Sigmoid colon (tissue), 7 donors: ENCODE measurements at places on chromosomes 16 and 17. TPM values are rescaled to one million over a fixed set of nuclear protein-coding genes. Genes with fewer than 3 reads are reported as not detected.
A peak's percentile ranks its signal among the peaks of the same experiment; 100 is the strongest.

GRCh38 chr17:63181856-63182255 lies 215.8 kb downstream of the TANC2 start:
- no peak for DNase-seq

- DNase-seq: no peak
These were observed 374.6 kb upstream of the ASIC2 start for GRCh38 chr17:33667671-33668070.

DNA sequence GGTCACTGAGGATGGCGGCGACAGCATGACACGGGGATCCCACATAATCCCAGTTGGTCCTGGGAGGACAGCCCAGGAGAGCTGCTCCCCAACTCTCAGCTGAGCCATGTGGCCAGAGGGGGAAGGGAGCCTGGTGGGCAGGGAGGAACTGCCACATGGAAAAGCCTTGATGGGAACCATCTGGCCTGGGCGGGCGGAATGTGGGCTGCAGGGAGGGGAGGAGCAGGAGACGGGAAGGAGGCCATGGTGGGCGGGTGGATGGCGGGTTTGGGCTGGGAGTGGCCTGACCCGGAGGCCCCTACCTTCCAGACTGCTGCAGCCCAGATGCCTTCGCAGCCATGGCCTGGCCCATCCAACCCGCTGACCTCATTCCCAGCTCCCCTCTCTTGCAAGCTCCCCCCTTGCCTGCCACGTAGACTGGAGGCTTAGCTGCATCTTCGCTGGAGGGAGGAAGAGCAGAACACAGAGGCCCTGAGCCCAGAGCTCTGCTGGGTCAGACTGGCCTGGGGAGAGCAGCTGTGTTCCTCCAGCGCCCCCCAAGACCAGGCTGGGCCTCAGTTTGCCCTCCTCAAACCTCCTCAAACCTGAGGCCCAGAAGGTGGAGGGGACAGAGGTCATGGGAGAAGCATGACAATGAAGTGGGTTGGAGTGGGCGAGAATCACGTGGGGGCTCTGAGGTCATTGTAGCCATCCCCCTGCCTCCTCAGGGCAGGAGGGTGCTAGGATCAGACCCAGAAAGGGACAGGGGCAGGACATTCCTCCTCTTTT lies 8.2 kb upstream of the COL1A1 start:
- peak; percentile 99 for DNase-seq

DNA sequence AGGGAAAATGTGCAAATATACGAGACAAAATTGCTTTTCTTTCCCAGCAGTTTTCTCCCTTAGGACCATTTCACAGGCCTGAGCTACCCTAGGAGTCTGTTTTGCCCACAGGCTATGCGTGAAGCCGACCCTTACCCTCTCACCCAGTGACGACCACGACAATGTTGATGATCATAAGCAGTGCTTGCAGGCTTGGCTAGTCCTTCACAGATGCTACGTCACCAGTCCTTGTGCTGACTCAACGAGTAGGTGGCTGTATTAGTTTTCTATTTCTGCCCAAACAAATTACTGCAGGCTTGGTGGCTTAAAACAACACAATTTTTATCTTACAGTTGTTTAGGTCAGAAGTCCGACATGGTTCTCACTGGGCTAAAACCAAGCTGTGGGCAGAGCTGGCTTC lies 574.6 kb upstream of the HSBP1 start:
- DNase-seq: no peak

- DNase-seq: no peak
These were observed 278.0 kb upstream of the SALL1 start for GRCh38 chr16:51429041-51429440.

DNA sequence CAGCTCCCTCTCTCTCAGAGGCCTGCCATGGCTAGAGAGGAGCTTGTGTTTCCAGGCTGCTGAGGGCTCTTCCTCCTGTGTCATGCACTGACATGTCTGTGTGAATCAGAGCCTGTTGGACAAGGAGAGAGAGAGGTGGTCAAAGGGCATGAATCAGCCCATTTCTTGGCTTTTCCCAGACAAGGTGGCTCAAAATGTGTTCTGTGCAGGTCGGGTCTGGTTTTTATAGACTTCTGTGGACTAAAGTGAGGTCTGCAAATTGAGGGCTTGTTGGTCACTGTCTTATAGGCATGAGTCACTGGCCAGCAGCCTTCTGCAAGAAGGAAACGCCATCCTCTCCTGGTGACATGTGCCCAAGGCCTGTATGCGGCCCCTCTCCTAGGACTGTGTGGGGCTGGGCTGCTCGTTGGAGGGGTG lies 97.9 kb downstream of the FOXL1 start:
- DNase-seq: no peak

- no peak for DNase-seq
These were observed 71.1 kb downstream of the TMEM114 start for GRCh38 chr16:8519179-8519578.

DNA sequence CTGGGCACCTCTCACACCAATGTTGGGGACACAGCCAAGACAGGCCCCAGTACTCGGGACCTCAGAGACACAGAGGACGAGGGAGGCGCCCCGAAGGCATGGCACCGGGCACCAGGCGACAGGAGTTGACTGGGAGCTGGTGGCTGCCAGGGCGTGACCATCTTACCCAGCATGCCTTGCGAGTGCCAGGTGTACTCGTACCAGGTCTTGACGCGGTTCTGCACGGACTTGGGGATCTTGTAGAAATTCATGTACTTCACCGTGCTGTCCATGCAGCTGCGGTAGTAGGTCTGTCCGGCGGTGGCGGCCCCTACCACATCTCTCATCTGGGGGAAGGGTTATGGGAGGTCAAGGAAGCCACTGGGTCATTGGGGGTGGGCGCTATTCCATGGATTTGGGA lies 67.3 kb downstream of the CNGB1 start:
- no peak for DNase-seq

GRCh38 chr16:55043499-55043898 lies 112.8 kb downstream of the IRX5 start:
- DNase-seq: peak; percentile 26

DNA sequence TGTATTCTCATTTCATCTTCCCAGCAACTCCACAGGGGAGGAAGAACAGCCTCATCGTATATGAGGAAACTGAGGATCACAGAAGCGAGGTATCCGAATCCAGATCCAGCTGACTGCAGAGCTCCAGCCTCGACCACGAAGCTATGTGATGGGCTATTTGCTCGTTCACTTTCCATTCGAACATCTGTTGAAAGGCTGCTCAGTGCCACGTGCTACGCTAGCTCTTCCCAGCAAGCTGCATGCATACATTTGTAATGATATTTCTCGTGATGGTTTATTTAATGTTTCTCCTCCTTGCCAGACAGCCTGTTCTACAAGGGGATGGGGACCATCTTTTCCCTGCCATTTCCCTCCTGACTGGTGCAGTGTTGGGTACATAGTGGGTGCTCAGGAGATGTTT lies 48.4 kb upstream of the RCVRN start:
- DNase-seq: no peak

- no peak for DNase-seq
These were observed 12.0 kb downstream of the CYBC1 start for GRCh38 chr17:82438401-82439193.

GRCh38 chr16:89949121-89949742 lies 677 bp downstream of the DEF8 start:
- DNase-seq: no peak

SCNN1B gene
- 8.9 TPM for total RNA-seq

CDC42EP4 gene
- total RNA-seq: 71.4 TPM

FLYWCH2 gene
- 64.2 TPM for total RNA-seq

CXCL16 gene
- 4.6 TPM for total RNA-seq

RAMP2 gene
- 11.2 TPM for total RNA-seq
